Activated naive CD8-positive, alpha-beta T cell treated with anti-CD3 and anti-CD28 coated beads, Interleukin-2, amount 10 ng/mL, durations not matched to agents 7 days and 5 days (primary cell): ENCODE measurements at places on chromosomes 1 and 21. TPM values are rescaled to one million over a fixed set of nuclear protein-coding genes. Genes with fewer than 3 reads are reported as not detected.

- H3K4me1 ChIP-seq, result peaks cover 49% of the 10 kb centered on the region
- H3K36me3 ChIP-seq, result no peaks in the 10 kb centered on the region
- H3K4me3 ChIP-seq, result peak overlapping the region; percentile 98
- H3K27ac ChIP-seq, result peak overlapping the region; percentile 92
- peaks cover 23% of the 10 kb centered on the region for H3K27me3 ChIP-seq
These were observed 4.6 kb downstream of the FCRLB start for GRCh38 chr1:161725908-161726472.

- no peak overlapping the region for H3K4me3 ChIP-seq
- peaks cover 3% of the 10 kb centered on the region for H3K36me3 ChIP-seq
- H3K27ac ChIP-seq, result no peak overlapping the region
- no peak for DNase-seq
- H3K27me3 ChIP-seq, result peaks cover 6% of the 10 kb centered on the region
- peaks cover 11% of the 10 kb centered on the region for H3K4me1 ChIP-seq
These were observed 28.2 kb upstream of the TRAPPC10 start for GRCh38 chr21:43983860-43984420.

The IGSF21 gene
- total RNA-seq, result not detected

GRCh38 chr1:34668063-34668462, 86.8 kb upstream of the GJB5 start:
- no peak overlapping the region for H3K4me3 ChIP-seq
- peaks cover 8% of the 10 kb centered on the region for H3K27me3 ChIP-seq
- H3K27ac ChIP-seq, result no peak overlapping the region
- H3K36me3 ChIP-seq, result no peaks in the 10 kb centered on the region
- no peaks in the 10 kb centered on the region for H3K4me1 ChIP-seq

The LEFTY2 gene
- not detected for total RNA-seq

GRCh38 chr21:33924766-33925100, 9.1 kb upstream of the ATP5PO start:
- H3K27ac ChIP-seq, result no peak overlapping the region
- no peak overlapping the region for H3K4me3 ChIP-seq
- no peaks in the 10 kb centered on the region for H3K36me3 ChIP-seq
- no peak for DNase-seq
- H3K4me1 ChIP-seq, result peaks cover 11% of the 10 kb centered on the region
- peaks cover 4% of the 10 kb centered on the region for H3K27me3 ChIP-seq

GRCh38 chr1:57404884-57405283, 19.0 kb downstream of the DAB1 start:
- no peak overlapping the region for H3K27ac ChIP-seq
- no peak overlapping the region for H3K4me3 ChIP-seq
- DNase-seq, result no peak

DNA sequence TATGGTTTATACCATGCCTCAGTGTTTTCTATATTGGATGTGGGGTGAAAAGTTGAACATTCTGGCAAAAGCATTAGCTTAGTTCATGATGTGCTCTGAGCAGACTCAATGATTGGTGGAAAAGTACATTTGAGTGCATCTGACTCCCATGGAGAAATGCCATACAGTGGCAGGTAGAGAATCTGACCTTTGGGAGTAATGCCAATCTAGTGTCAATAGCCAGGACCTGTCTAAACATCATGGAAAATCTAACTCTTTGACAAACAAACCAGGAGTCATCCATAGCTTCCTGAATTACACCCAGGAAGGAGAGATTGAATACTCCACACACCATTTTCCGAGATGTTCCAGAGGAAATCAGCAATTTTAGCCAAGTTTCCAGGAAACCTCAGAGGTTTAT, 51.0 kb downstream of the XCL1 start:
- peaks cover 2% of the 10 kb centered on the region for H3K36me3 ChIP-seq
- DNase-seq, result no peak
- no peak overlapping the region for H3K4me3 ChIP-seq
- peaks cover 18% of the 10 kb centered on the region for H3K27me3 ChIP-seq
- H3K4me1 ChIP-seq, result no peaks in the 10 kb centered on the region
- H3K27ac ChIP-seq, result no peak overlapping the region

DNA sequence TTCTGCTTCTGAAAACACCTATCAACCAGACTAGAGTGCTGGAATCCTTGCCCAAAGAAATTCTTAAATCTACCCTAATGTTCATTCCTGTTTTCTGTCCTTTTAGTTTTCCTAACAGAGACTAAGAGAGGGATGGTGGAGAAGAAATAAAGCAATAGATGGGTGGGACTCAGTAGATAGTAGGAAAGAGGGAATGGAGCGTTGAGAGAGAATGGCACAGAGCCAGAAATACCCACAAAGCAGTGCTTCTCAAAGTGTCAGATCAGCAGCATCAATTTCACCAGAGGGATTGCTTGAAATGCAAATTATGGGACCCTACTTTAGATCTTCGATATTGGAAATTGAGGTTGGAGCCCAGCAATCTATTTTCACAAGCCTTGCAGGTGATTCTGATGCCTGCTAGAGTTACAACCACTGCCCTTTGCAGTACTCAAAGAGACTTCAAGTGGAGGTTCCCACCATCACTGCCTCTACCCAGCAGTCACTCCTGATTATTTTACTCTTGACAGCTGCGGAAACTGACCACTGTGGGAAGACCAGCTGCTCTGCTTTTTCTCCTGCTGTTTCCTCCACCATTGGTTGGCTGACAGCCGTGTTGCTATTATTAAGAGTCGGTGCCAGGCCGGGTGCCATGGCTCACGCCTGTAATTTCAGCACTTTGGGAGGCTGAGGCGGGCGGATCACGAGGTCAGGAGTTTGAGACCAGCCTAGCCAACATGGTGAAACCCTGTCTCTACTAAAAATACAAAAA, 11.4 kb upstream of the PRPF3 start:
- H3K4me1 ChIP-seq, result peaks cover 2% of the 10 kb centered on the region
- no peaks in the 10 kb centered on the region for H3K27me3 ChIP-seq
- no peak overlapping the region for H3K4me3 ChIP-seq
- H3K36me3 ChIP-seq, result peaks cover 15% of the 10 kb centered on the region
- no peak overlapping the region for H3K27ac ChIP-seq

DNA sequence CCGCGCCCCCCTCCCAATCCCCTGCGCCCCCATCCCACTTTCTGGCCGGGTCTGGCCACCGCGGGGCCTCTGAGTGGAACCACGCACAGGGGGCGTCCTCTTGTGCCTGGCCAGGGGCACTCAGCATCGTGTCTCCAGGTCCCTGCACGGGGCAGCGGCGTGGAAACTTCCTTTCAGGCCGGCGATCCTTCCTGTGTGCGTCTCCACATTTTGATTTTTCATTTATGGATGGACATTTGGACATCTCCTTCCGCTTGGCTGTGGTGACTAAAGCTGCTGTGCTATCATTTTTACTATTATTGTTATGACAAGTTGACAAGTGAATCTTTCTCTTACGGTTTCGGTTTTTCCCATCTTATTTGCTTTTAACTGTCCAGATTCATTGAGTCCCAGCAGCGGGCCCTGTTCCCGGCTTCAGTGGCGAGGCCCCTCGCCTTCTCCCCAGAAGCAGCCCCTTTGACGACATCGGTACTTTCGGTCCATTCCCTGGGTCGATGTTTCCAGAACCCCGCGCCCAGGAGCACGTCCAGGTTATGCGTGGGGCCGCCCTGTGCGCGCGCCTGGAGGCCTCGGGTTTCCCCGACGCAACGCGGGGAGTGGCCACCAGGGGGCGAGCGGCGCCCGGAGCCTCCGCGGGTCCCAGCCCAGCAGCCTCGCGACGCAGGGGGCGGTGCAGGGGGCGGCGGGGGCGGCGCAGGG, 12.4 kb upstream of the SLC19A1 start:
- peak overlapping the region; percentile 88 for H3K27ac ChIP-seq
- H3K27me3 ChIP-seq, result peaks cover 5% of the 10 kb centered on the region
- DNase-seq, result peak; percentile 99
- no peaks in the 10 kb centered on the region for H3K36me3 ChIP-seq
- H3K4me1 ChIP-seq, result peaks cover 24% of the 10 kb centered on the region

The TLCD4 gene
- 0.03 TPM for total RNA-seq

- H3K27me3 ChIP-seq, result no peaks in the 10 kb centered on the region
- no peak overlapping the region for H3K4me3 ChIP-seq
- H3K27ac ChIP-seq, result no peak overlapping the region
- no peak for DNase-seq
- peaks cover 5% of the 10 kb centered on the region for H3K4me1 ChIP-seq
- peaks cover 6% of the 10 kb centered on the region for H3K36me3 ChIP-seq
These were observed 202.5 kb downstream of the FGGY start for GRCh38 chr1:59499273-59499942.

The KRTAP20-2 gene
- total RNA-seq, result not detected

- no peaks in the 10 kb centered on the region for H3K36me3 ChIP-seq
- H3K27me3 ChIP-seq, result peaks cover 20% of the 10 kb centered on the region
- H3K4me1 ChIP-seq, result no peaks in the 10 kb centered on the region
- no peak overlapping the region for H3K4me3 ChIP-seq
- H3K27ac ChIP-seq, result no peak overlapping the region
These were observed 33.7 kb upstream of the IFI44L start for GRCh38 chr1:78586572-78586971.

DNA sequence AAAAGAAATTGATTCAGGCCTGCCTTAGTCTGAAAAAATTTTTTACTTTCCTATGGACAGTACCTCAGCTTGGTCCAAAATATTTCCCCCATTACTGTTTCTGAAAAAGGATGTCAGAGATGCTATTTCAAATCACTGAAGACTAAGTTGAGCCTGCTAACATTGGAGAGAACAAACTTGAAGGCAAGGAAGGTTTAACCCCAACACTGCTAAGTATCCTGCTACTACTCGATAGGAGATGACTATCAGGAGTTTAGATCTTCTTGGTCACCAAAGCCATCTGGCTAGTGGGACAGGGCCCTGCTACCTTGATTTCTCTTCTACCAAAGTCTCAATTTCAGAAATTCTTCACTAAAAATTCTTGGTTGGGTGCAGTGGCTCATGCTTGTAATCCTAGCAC, 22.7 kb upstream of the POGZ start:
- no peaks in the 10 kb centered on the region for H3K4me1 ChIP-seq
- H3K4me3 ChIP-seq, result no peak overlapping the region
- H3K27ac ChIP-seq, result no peak overlapping the region

The SLC66A1 gene
- 9.6 TPM for total RNA-seq

GRCh38 chr21:15976807-15977206, 247.0 kb downstream of the USP25 start:
- H3K4me3 ChIP-seq, result no peak overlapping the region
- H3K4me1 ChIP-seq, result no peaks in the 10 kb centered on the region
- H3K27me3 ChIP-seq, result no peaks in the 10 kb centered on the region
- DNase-seq, result no peak
- no peaks in the 10 kb centered on the region for H3K36me3 ChIP-seq

DNA sequence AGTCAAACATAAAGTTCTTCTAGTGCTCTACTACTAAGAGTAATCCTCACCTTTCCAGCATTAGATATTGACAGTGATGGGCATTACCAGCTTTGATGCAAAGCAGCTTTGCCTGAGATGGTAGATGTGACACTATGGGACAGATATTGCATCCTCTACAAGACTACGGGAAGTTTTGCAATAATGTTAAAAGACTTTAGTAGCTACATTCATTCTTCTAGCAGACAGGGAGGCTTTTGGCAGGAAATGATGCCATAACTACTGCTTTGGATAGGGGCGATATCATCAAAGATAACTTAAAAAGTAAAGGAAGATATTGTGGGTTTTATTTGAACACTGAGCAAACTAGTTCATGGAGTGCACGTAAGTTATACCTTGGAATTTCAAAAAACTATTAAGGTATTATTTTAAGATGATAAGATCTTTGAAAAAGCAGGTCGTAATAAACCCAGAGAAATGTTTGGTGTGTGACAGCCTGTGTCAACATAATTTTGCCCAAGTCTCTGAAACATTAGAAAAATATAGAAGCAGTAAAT, 368.3 kb upstream of the TMPRSS15 start:
- H3K4me1 ChIP-seq, result no peaks in the 10 kb centered on the region
- H3K4me3 ChIP-seq, result no peak overlapping the region
- DNase-seq, result no peak
- no peak overlapping the region for H3K27ac ChIP-seq
- H3K27me3 ChIP-seq, result no peaks in the 10 kb centered on the region

DNA sequence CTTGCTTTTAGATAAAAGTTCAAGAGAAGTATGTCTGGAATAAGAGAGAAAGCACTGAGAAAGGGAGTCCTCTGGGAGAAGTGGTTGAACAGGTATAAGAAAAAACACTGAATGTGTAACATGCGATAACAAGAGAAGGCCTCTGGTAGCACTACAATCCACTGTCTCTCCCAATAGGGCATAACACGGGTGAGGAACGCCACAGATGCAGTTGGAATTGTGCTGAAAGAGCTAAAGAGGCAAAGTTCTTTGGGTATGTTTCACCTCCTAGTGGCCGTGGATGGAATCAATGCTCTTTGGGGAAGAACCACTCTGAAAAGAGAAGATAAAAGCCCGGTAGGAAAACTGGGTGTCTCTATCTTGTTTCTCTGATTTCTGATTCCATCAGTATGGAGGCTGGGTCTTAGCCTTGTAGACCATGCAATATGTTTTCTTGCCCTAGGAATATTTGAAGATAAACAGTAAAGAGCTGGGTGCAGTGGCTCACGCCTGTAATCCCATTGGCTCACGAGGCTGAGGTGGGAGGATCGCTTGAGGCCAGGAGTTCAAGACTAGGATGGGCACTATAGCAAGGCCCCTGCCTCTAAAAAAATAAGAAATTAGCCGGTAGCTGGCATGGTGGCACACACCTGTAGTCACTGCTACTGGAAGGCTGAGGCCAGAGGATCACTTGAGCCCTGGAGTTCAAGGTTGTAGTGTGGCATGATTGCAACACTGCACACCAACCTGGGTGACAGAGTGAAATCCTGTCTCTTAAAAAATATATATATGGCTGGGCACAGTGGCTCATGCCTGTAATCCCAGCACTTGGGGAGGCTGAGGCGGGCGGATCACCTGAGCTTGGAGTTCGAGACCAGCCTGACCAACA, 40.4 kb downstream of the DAP3 start:
- H3K36me3 ChIP-seq, result peaks cover 5% of the 10 kb centered on the region
- DNase-seq, result no peak

GRCh38 chr1:34415140-34415539, 238.4 kb downstream of the C1orf94 start:
- no peaks in the 10 kb centered on the region for H3K36me3 ChIP-seq
- no peak overlapping the region for H3K27ac ChIP-seq
- H3K4me3 ChIP-seq, result no peak overlapping the region
- peaks cover 9% of the 10 kb centered on the region for H3K27me3 ChIP-seq

DNA sequence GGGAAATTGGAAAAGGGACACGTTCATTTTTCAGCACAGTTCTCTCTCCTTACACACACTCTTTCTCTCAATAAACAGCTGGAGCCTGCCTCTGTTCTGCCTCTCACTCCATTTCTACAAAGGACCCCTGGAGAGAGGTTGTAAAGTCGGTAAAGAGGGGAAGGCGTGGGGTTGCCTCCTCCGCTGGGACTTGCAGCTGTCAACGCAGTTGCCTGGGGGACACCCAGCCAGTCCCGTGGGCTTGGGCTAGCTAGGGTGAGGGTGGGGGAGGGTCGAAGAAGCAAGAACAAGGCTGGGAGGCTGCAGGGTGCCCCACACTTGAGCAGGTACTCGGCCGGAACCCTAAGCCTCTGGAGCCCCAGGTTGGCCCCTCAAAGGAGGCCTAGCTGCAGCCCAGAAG, 27.6 kb downstream of the C1orf216 start:
- no peaks in the 10 kb centered on the region for H3K36me3 ChIP-seq
- peaks cover 25% of the 10 kb centered on the region for H3K27me3 ChIP-seq
